ENCODE measurements at places on chromosomes 11 and 22.

DNA sequence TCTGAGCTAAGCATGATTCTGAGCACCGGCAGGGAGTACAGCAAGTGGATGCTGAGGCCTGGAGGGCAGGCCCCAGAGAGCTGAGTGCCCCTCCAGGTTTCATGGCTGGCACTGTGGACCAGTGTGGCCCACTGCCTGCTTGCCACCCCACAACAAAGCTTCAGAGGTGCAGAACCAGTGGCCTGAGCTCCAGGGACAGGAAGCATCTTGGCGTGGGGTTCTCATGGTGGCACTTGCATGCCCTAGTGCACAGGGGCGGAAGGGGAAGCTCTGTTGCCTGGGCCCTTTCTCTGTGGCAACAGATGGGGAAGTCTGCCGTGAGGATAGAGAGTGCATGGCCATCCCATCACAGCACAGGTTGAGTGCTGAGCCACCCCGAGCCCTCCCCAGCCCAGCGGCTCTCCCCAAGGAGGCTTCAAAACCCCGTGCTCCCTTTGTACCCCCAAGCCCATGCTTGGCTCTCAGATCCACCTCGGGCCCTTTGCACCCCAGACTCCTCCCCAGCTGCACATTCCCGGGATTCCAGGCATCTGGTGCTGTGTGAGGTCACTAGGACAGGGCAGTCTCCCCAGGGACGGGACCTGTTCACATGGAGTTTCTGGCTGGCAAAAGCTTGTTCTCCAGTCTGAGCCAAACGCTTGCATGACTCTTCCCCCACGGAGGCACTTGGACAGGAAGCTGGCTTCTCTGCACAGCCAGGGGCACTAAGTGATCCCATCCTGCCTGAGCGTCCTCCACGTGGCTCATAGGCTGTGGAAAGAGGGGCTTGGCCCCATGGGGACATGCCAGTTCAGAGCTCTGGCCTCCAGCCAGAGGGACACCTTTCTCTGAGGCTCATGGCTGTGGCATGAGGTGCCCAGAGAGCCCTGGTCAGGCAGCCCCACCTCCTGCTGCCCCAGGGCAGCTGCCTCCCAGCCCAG lies 4.2 kb downstream of the SLC25A1 start:
- peak; percentile 58 for DNase-seq

GRCh38 chr11:41040474-41040873 lies 419.0 kb downstream of the LRRC4C start:
- no peak for DNase-seq

- DNase-seq: no peak
These were observed 50.5 kb downstream of the SWAP70 start for GRCh38 chr11:9714272-9714940.

DNA sequence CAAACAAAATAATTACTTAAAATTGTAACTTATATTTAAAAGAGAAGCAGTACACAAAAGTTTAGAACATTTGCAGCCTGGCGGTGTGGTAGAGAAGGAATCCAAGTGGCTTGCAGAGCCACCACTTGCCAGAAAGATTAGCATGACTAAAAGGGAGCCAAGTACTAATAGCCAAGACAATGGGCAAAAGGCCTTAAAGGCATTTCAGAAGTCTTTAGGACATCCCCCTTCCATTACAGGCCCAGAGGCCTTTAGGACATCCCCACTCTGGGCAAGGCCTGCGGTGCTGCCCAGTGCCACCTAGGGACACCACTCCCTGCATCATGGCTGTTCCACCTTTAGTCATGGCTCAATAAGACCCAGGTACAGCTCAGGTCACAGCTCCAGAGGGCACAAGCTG lies 32.4 kb downstream of the TMEM225 start:
- DNase-seq: no peak

DNA sequence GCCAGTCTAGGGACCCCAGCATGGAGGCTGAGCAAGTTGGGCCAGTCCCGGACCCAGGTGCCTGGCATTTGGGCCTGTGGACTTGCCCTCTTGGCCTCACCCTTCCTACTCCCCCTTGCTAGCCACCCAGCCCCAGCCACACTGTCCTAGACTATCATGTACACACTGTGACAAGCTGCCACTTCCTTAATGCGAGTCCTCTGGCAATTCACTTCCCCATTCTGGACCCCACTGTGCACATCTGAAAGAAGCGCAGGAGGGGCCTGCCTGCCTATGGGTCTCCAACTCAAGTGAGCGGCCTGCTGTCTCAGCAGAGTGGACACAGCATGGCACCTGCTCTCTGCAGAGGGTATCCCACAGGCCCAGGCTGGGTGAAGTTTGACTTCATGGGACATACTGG lies 68.5 kb upstream of the LMO1 start:
- DNase-seq: no peak

DNA sequence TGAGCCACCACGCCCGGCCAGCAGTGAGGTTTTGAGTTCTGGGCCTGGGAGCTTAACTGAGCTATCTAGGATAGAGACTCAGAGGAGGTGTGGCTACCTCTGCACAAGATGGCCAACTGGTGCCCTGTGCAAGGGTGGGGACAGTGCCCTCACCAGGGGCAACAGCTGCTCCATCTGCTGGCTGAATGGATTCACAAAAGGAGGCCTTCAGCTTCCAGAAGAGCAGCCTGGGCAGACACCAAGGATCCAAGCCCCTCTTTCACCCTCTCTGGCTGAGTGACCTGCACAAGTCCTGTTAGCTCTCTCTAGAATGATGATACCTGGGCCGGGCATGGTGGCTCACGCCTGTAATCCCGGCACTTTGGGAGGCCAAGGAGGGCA lies 33.5 kb upstream of the BAIAP2L2 start:
- DNase-seq: peak; percentile 23

DNA sequence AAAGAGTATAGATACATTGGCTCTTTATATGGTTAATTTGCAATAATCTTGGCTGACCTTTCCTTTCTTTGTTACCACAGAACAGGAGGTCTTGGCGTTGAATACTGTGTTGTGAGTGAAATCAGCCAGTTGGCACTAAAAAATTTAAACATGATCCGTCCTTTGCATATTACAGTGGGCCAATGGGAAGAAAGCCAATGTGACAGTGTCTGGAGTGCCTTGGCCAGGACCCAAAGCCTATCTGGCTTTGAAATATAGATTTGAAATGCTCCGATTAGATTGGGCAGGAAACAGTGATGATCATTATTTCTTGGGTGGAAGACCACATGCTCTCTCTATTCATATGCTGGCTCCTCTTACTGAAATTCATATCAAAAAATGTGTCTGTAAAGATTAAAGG lies 339.6 kb upstream of the ANO3 start:
- peak; percentile 41 for DNase-seq

DNA sequence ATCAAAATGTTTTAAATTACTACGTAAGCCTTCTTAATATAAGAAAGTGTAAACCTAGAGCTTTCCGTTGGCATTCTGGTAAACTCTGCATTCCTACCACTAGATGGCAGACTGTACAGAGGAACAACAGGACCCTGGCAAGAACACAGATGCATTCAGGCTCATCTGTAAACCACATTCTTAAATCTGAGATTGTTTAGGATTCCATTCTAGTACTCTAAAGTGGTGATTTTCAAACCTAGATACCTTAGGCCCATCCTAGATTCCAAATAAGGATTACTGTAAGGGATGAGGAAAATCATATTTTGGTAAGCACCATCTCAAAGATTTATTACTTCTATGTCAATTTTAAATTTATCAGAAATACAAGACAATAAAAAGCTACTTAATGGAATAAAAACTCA lies 26.9 kb downstream of the PICALM start:
- DNase-seq: peak; percentile 93

- peak; percentile 66 for DNase-seq
These were observed 1165.7 kb downstream of the LRRC4C start for GRCh38 chr11:40293655-40294348.

DNA sequence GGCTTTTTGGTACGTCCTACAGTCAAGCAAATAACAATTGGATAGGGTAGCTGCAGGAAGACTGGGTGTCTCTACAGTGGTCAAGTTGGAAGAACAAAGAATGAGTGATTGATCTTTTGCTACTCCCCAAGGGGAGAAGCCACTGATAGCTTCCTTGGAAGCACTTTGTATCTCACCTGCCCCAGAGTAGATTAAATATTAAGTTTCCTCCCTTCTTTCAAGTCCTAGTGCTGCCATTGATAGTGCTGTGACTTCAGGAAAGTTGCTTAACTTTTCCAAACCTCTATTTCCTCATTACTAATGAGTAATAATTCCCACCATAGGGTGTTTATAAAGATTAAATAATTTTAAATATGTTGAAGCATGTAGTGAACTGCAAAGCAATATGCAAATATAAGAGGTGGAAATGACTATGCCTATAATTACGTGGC lies 35.6 kb upstream of the EHF start:
- DNase-seq: no peak

DNA sequence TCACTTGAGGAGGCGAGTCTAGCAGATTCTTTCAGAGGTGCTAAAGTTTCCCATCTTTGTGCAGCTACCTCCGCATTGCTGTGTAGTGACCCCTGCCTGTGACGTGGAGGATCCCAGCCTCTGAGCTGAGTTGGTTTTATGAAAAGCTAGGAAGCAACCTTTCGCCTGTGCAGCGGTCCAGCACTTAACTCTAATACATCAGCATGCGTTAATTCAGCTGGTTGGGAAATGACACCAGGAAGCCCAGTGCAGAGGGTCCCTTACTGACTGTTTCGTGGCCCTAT lies 8.9 kb upstream of the SAMM50 start:
- no peak for DNase-seq

GRCh38 chr11:115221461-115222069 lies 282.6 kb downstream of the CADM1 start:
- DNase-seq: no peak

GRCh38 chr11:92762121-92762540 lies 207.3 kb upstream of the MTNR1B start:
- no peak for DNase-seq

DNA sequence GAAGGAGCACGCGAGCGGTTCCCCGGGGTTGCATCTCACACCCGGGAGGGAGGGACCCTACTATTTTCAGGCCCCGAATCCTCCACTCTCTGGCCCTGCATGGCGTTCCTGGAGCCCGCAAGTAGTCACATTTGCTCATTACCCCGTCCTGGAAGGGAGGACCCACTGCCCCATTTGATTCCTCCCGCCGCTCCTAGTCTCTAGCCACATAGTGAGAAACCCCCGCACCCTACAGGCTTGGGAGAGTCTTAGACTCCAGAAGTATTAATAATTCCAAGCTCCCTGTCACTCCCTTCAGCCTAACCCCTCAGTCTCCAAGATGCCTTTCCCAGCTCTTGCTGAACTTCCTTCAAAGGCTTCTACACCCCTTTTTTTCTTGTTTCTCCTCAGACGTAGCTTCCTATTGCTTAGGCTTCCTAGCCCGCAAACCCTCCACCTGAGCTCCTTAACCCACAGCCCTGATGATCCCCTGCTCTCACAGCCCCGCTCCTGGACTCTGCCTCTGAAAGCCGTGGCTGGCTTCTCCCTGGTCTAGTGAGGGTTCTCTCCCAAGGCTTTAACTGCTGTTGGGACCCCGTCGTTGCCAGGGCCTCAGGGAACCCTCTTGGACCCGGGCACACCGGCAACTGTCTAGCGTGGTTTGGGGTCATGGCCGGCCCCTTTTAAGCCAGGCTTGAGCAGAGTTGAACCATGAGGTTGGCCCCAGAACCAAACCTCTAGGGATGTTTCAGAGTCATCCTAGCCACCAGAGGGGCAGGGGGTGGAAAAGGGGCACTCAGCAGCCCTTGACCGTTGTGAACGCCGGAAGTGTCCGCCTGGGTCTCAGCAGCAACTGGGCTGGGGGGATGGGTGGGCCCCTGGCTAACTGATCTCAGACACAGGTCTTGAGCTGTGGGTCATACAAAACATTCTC lies 862 bp downstream of the GGA1 start:
- DNase-seq: no peak

- DNase-seq: no peak
These were observed 29.3 kb upstream of the PPP2R1B start for GRCh38 chr11:111795334-111795985.

- DNase-seq: no peak
These were observed 13.1 kb downstream of the VPS26B start for GRCh38 chr11:134237557-134237922.

- no peak for DNase-seq
These were observed 9.0 kb upstream of the JAML start for GRCh38 chr11:118233850-118234249.
